Cortex of kidney (tissue), 1 donor: ENCODE measurements at places on chromosomes 5 and 9.

DNA sequence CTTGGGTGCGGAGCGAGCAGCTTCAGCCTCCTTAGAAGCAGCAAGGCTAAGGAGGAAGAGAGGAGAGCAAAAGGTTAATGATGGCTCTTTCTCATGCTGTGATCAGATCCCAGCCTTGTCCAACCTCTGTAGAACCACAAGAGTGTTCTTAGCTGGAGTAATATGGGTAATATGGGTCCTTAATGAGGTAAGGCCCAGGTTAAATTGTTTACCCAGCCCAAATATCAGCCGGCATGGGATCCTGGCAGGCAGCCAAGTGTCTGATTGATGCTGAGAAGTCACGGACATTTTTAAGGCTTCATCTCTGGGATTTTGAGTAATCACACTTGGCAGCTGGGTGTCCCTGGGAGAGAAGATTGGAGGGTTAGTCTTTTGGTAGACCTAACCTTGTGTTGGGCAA is 32.3 kb downstream of the GLRA1 start:
- DNase-seq: no peak

DNA sequence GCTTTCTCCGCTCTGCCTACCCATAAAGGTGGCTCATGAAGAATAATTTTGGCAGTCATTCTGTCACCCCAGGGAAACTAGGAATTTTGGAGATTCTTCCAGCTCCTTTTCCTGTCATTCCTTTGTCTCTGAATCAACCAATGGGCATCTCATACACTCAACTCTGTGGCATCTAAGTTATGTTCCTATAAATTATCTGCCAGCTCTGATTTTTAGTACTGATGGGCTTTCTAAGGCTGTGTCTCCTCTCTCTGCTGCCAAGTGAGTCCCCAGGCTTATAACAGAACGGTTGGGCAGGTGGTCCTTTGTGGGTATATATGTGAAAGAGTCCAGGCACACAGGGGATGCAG is 226.8 kb downstream of the NMUR2 start:
- no peak for DNase-seq

DNA sequence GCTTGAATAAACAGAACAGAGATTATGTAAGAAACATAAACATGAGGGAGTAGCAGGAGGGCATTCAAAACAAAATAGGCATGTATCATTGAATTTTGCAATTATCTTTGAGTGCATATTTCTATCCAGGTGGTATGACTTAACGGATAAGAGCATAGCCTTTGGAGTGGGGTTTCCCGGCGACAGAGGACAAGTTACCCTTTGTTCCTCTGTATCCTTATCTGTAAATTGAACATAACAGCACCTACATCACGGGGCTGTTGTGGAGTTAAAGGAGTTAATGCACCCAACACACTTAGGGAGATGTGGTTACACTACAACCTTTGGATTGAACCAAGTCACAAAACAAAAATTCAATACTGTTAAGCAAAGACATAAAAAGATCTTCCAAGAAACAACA is 314.6 kb upstream of the KIF2A start:
- no peak for DNase-seq

DNA sequence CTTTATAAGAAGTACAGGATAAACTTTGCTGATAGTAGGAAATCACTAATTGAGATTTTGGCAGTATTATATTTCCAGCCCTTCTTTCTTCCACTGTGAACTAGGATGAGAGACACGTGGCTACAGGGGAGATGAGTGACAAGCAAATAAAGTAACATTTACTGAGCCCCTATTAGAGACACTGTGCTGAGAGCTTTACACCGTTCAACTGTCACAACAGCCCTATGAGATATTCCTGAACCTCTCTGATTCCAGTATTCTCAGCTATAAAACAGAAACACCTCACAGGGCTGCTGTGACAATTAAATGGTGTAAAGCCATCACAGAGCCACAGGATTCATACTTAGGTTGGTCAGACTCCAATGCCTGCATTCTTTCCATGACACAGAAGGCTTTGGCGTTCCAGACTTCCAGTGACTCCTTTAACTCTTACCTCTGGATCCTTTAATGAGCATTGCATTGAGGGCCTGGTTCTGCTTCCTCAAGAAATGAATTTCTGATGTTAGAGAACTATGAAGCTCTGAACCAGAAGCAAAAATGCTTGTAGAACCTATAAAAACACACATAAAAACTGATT is 169.0 kb downstream of the CDK5RAP2 start:
- no peak for DNase-seq

DNA sequence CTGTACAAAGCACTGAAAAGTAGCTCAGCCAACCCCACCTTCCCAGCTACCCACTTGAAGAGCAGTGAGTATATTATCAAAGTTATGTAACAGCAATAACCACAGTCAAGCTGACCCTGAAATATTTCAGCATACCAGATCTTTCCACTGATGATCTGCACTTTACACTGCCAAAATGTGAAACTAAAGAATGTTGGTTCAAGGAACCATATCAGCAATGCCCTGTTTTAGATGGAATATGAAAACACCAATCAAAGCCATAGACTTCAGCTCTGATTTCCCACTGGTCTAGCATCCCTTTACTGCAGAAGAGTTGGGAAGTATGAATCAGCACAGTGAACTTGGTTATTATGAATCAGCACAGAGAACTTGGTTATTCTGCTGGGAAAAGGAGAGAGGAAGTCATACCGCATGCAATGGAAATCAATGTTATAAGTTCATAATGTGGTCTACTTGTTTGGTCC is 20.0 kb downstream of the CEMIP2 start:
- no peak for DNase-seq
